ENCODE measurements at places on chromosomes 11 and 22. TPM values are rescaled to one million over a fixed set of nuclear protein-coding genes. Genes with fewer than 3 reads are reported as not detected.
A peak's percentile ranks its signal among the peaks of the same experiment; 100 is the strongest.

DNA sequence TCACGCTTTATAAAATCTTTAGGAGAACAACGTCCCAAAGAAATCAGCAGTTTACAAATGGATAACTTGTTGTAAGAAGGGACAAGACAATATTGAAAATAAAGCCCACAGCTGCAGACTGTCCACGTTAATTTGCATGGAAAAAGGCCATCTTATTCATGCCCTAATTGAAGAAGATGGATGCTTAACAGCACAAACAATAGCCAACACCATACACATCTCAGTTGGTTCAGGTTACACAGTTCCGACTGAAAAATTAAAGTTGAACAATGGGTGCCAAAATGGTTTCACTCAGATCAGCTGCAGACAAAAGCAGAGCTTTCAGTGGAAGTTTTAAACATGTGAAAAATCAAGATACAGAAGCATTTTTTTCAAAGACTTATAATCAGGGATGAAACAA, 314.2 kb downstream of the RAB38 start:
- no peak for DNase-seq

GRCh38 chr11:14698771-14699170, 55.2 kb downstream of the PDE3B start:
- DNase-seq, result no peak

DNA sequence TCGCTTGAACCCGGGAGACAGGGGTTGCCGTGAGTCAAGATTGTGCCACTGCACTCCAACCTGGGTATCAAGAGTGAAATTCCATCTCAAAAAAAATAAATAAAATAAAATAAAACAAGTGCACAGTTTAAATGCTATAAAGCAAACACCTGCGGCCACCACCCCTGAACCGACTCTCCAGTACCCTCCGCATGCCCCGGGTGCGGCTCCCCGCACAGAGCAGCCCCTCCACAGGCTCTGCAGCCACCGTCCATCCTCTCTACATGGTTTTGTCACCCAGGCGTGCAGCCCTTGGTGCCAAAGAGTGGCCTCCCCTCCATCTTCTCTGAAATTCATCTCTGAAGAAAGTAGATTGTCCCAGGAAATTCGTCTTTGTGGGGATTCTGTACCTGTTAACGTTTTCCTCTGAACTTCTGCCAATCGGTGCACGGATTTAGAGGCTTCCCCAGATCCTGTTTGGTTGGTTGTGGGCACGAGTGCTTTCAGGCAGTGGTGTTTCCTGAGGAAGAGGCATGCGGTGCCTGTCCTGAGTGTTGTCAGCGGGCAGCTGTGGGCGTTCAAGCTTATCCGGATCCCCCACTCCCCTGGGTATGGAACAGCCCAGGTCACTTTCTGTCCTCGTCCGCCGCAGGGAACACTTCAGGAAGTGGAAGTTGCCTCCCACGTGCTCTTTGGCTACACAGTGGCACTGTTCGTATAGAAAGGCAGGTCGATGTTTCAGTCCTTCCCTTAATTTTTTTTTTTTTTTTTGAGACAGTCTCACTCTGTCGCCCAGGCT, 4.1 kb downstream of the MIOX start:
- DNase-seq, result no peak

DNA sequence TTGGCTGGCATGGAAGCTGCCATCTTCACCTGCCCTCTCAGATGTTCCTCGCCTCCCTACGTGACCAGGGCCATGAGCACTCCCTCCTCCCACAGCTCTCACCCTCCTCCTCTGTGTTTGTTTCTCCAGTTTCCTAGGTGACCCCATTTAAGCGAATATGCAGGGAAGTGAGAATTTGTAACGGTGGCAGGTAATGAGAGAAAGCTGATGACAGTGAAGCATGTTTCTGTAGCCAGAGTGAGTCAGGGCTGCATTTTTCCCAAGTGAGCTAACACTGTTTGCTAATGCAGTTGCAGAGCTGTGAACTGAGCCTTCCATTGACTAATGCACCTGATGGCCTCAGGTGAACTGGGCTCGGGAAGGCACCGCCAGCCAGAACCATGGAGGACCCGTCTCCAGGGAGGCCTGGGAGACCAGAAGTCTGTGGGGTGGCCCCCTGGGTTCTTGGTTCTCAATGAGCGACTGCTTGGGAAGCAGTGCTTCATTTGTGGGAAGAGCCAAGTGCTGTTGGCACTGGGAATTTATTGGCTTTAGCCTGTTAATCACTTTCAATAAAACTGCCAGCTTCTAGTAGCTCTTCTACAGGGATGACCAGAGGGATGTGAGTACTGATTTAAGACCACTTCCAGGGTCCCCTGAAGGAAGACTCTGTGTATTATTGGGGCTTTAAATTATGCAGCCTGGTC, 64.5 kb downstream of the BARX2 start:
- no peak for DNase-seq

PTPRCAP gene
- 0.45 TPM for total RNA-seq

TOM1 gene
- 48.8 TPM for total RNA-seq

OSBPL5 gene
- total RNA-seq, result 17.3 TPM

APOL4 gene
- 2.0 TPM for total RNA-seq

DNA sequence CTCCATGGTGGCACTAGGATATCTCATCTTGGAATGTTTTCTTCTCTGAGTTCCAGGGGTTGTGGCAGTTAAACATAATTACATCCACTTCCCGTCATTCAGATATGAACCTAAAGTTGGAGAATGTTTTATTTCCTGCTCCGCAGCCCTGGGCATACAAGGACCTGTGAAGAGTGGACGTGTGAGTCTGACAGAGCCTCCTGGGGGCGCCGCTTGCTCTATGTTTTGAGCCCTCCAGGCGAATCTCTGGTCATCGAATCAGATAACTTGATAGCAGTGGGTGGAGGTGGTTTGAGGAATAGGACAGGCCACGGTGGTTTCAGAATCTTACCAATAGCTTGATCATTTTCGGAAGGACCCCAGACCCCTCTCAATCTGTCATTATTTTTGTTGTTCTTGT, 174.2 kb downstream of the NTM start:
- no peak for DNase-seq

DNA sequence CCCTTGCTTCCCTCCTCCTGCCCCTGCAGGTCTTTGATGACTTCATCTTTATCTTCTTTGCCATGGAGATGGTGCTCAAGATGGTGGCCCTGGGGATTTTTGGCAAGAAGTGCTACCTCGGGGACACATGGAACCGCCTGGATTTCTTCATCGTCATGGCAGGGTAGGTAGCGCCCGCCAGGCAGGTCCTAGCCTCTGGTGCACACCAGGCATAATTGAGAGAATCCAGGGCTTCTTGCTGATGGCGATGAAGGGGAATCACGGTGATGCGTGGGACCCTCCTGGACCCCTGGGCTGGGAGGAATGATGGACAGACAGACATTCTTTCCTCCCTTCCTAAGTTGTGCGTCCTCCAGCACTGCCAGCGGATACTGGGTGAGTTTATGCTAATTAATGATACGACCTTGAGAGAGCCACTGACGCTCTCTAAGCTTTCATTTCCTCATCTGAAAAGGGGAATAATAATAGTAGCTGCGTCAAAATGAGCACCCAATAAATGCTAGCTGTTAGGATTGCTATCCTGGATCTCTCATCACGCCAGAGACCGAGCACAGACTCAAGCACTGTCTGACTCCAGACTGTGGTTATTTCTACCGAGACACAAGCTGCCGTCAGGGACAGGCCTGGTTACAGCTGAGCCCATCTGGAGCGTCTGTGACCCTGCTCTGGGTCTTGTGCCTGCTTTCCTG, 30.1 kb downstream of the CACNA1I start:
- DNase-seq, result no peak

GRCh38 chr11:7252683-7253213, 1.0 kb downstream of the SYT9 start:
- no peak for DNase-seq

DNA sequence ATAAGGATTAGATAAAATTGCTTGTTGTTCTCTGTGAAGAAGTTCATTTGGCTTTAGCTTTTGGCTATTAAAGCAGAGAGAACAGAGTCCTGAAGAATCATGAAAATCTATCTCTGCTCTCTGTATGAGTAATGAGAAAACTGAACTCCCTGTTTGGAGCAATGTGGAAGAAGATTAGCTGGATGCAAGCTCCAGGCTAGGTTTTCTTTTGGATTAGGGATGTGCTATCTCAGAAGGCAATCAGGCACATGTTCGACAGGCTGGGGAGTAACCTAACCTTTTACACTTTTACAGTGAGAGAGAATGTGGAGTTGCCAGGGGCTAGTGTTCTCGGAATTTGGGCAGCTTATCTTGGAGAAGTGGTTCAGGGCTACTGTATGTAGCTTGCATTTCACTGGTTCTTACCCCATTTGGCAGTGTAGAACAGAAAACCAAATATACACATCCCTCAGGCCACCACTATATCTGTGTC, 8.5 kb upstream of the SLN start:
- no peak for DNase-seq

- peak; percentile 56 for DNase-seq
These were observed 110.6 kb downstream of the ETS1 start for GRCh38 chr11:128476729-128477128.

LINC01488 gene
- total RNA-seq, result not detected

- DNase-seq, result peak; percentile 5
These were observed 392.7 kb downstream of the GUCY1A2 start for GRCh38 chr11:106625566-106625965.

DNA sequence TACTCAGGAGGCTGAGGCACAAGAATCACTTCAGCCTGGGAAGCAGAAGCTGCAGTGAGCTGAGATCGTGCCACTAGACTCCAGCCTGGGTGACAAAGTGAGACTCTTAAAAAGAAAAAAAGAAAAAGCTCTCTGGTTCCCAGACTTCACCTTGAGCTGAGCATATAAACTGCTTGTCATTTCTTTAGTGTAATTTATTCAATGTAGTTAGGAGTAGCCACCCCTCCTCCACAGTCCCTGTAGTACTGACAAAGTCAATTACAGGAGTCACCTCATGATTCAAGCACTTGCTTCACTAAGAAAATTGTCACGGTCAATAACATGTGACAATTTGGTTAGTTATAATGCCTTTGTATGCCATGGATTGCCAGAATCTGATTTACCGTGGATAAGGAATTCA, 7.2 kb downstream of the OR4D10 start:
- DNase-seq, result no peak

DNA sequence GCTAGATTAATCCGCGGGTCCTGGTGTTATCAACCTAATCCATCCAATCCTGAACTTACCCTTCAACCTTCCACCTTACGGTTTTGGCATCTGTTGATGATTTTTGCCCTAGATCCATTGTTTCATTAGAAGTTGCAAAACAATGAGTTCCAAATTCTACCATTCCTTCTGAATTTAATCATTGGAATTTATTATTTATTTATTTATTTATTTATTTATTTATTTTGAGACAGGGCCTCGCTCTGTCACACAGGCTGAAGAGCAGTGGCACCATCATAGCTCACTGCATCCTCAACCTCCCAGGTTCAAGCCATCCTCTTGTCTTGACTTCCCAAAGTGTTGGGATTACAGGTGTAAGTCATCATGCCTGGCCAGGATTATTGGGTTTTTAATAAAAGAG, 20.3 kb upstream of the VPS37C start:
- no peak for DNase-seq

ABTB2 gene
- 1.7 TPM for total RNA-seq

RASD2 gene
- 0.09 TPM for total RNA-seq

DNA sequence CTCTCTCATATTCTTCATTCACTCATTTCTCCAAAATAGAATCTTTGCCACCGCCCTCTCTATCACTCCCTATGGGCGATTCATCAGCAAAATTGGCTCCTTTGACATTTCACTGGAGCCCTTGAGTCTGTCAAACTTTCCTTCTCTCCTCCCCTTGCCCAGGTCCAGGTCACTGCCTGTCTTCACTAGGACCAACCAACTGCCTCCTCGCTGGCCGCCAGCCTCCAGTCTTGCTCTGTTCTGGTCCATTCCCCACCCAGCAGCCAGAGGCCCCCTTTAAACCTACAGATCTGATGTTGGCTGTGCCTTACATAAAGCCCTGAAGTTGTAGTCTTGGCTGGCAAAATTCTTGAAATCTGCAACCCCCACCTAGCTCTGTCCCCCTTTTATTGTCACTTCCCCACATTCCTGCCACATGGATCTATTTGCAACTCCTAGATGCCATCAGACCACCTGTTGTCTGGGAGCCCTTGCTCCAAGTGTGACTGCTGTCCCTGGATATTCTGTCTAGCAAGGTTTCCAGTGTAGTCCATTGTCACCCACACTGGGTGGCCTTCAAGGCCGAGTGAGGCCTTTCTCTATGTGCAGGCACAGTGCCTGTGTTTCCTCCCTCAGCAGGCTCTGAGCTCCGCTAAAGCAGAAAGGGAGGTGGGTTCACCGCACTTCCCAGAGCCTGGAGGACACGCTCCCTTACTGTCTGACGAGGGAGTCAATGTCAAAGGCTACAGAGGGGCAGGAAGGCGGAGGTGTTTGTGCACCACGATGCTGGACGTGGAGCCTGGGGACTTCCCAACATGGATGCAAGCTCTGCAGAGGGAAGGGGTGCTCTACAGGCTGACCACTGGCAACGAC, 25.5 kb downstream of the MYEOV start:
- no peak for DNase-seq

C11orf52 gene
- total RNA-seq, result not detected

SLC22A9 gene
- not detected for total RNA-seq

MS4A4E gene
- not detected for total RNA-seq

CD3G gene
- total RNA-seq, result not detected

TPBGL gene
- total RNA-seq, result not detected

B3GAT1 gene
- total RNA-seq, result not detected

DNA sequence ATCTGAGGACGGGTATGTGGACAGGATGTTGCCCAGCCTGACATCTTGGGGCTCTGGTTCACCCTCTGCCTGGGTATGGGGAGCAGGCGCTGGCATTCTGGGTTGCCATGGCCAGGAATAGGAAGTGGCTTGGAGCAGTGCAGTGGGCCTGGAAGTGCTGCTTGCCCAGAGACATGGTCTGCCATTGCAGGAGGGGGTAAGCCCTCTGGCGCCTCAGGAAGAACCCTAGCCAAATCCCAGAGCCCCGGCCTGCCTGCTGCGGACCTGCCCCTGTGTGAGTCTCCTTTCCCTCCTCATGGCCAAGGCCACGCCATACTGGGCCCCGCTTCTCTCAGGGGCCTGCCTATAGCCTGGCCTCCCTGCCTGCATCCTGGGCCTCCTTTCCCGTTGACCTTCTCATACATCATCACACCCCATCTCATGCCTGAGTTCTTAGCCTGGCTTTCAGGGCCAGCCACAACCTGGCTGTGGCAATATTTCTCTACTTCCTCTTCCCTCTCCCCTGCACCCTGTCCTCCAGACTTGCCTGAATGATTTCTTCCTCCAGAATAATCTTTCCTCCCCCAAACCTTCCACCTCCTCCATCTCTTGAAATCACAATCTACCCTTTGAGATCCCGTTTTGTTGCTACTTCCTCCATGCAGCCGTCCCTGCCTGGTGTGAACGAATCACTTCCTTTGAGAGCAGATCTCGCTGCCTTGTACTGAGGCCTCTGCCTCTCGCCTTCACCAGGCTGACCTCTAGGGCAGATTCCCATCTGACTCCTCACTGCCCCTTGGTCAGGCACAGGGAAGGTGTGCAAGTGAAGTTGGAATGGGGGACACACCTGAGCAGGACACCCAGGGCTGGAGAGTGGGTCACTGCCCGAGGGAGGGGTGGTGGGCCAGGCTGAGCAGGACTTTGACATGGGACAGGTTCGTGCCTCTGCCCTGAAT, 5.2 kb downstream of the CAPN5 start:
- DNase-seq, result no peak

SPTBN2 gene
- 0.27 TPM for total RNA-seq
